ENCODE measurements at places on chromosomes 7 and 10.

- DNase-seq = no peak
These were observed 149.3 kb downstream of the POU6F2 start for GRCh38 chr7:39127058-39127457.

DNA sequence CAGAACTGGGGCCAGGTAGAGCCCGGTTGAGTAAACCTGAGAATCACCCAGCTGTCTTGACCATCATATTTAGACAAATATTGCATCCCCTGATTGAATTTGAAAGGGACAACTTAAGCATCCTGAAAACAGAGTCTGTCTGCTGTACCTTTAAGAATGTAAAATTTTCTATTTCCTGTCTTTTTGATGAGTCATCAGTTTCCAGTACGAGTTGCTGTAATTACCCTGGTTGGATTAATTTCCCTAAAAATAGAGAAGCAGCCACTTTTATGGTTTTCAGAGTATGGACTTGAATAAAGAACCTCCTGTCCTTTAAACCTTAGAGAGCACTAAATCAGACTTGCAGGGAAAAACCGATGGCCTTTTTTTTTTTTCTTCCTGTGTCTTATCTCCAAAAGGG is 164.6 kb upstream of the SH2B2 start:
- DNase-seq = peak; percentile 77

DNA sequence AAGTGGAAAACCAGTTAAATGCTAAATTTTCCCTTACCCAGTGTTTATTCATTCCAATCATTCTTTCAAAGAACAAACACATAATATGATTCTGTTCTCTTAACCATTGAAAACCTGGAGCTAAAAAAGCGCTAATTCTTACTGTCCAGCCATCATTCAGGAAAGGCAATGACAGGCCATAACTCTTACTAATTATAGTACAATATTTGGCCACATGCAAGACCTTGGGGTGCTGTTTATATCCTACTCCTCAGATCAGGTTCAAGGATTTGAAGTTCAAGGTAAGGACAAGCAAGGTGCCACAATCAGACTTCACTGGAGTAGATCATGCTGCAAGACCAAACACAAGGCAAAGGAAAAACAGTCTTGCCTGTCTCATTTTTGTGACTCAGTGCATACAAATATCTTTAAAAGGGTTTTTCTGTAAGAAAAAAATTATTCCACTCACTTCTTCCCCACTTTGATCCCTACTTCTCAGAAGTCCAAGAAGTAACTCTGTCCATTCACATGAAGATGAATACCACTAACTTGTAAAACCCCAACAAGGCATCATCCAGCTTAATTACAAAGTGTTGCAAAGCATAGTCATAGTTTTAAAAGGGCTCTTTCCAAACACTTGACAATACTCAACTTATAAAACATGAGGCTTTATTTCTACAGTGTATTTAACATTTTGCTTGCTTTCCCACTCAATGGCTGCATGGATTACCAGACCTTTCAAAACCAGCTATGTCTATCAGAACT is 153.0 kb downstream of the DOCK4 start:
- no peak for DNase-seq

DNA sequence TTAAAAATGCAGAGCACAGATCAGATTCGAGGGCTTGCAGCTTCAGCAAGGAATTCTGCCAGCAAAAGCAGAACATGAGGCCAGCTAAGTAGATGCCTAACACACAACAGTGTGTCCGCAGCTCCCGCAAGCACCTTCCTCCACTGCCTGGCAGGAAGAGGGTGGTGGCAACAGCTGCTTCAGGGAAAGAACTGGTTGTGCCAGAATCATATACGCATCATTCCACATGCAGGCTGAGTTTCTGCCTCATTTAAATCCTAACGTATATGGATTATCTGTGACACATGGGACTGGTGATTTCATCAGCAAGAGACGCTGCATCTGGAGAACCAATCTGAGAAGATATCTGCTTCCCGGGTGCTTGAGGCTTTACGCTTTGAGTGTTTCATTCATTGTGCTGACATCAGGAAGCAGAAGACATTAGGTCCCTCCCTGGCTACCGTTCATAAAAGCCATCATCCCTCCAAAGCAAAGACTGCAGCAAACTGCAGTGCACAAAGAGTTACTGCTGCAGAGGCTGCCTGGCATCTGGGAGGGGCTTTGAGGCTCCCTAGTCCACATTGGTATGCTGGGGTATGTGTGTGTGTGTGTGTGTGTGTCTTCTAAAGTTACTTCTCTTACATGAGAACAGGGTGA is 78.8 kb downstream of the FAM13C start:
- no peak for DNase-seq

DNA sequence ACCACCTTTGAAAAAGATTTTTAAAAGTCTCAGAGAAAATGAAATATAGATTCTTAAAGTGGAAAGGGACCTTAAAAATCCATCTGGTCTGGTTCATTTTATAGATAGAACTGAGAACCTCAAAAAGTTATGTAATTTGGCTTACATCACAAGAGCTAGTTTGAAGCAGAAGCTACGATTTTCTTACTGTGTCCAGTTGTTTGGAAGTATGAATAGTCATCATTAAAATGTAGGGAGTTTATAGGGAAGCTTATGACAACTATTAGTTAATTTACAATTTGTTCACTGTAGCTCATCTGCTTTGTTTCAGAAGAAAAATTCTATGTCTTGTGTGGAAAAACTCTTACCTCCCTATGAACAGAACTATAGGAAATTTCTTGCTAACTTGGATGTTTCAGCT is 26.9 kb downstream of the ZEB1 start:
- no peak for DNase-seq

GRCh38 chr7:17078298-17078697 is 196.5 kb upstream of the AGR3 start:
- no peak for DNase-seq

DNA sequence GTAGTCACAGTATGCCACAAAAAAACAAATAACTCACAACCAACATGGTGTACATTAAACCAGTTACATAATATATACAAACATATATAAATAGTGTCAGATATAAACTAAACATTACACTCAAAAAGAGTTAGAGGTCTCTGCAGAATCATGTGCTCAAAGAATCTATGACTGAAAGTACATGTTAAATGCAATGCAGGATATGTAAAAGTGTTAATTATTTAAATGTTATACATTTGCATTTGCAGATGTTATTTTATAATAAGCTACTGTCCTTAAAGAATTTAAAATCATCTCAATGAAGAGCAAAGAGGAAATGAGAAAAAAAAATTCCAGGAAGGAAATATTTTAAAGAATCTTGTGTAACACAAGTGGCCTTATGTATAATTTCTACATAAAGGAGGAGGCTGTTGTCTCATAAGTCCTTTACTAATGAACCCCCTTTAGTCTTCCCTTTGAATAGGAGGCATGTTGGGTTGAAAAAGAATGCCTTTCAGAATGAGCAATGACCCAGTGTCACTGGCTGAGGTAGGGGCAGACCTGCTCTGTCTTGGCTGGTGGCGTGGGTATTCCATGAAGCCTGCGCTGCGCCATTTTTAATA is 148.9 kb downstream of the ITGA8 start:
- DNase-seq = no peak

- DNase-seq = no peak
These were observed 28.4 kb downstream of the DAGLB start for GRCh38 chr7:6419310-6419773.

- DNase-seq = no peak
These were observed 23.1 kb downstream of the PAPOLB start for GRCh38 chr7:4838626-4839334.

DNA sequence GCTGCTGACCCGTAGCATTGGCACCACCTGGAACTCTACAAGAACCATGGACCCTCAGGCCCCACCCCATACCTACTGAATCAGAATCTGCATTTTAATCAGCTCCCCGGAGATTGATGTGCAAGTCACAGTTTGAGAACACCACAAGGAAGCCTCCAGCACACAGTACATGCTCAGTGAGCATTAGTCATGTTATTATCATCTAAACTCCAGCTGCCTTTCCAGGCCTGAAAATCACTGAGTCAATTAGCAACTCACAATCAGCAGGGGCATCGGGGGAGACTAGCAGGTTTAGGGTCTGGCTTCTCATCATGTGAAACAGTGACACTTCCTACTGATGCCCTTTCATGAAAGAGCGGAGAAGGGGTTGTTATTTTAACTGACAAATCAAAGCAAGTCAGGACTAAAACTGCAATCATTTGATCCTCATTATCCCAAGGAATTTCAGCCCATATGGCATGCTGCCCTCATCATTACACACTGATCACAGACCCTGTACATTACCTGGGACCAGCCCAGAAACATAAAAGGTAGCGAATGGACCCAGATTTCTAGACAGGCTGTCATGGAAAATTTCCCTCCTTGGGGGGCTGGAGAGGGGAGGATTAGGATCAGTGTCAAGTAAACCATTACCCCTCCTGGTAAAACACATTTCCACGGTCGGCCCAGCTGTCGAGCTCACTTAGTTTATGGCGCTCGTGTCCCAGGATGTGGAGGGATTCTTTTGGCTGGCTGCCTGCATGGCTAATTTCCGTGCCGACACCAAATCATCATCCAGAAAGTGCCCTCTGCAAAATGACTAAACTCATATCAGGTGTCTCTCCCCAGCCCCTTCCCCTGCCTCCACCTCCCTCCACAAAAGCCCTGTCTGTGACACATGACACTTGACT is 122.8 kb downstream of the PRLHR start:
- no peak for DNase-seq

- no peak for DNase-seq
These were observed 75.1 kb upstream of the DDC start for GRCh38 chr7:50640256-50640655.

- no peak for DNase-seq
These were observed 183.0 kb upstream of the ANK3 start for GRCh38 chr10:60572511-60573194.

DNA sequence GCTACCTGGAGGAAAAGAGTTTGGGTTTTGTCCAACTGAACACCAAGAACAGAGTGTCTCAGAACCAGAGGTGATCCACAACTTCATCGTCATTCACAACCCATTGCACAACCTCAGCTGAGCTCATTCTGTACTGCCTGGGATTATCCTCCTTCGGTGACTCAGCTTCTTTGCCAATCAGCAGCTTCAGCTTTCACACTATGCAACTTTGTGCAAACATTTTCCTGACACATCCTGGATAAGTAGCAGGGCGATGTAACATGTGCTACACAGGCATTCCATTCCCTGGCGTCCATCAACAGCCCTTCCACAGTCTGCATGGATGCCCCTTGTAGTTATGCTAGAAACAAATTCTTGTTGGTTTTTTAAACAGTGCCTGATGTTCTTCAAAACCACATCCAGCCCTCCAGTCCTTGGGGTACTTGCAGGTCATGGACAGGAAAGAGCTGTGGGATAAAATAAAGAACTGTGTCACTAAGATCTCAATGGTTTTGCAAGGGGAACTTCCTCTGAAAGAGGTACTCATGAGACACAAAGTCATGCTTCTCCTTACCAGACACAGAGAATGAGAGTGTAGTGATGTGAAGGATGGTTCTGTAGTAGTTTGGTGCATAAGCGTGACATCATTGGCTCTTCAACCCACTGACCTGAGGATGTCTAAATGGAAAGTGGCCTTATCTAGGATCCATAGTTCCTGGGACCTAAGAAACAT is 478.5 kb downstream of the KIF20B start:
- DNase-seq = no peak

DNA sequence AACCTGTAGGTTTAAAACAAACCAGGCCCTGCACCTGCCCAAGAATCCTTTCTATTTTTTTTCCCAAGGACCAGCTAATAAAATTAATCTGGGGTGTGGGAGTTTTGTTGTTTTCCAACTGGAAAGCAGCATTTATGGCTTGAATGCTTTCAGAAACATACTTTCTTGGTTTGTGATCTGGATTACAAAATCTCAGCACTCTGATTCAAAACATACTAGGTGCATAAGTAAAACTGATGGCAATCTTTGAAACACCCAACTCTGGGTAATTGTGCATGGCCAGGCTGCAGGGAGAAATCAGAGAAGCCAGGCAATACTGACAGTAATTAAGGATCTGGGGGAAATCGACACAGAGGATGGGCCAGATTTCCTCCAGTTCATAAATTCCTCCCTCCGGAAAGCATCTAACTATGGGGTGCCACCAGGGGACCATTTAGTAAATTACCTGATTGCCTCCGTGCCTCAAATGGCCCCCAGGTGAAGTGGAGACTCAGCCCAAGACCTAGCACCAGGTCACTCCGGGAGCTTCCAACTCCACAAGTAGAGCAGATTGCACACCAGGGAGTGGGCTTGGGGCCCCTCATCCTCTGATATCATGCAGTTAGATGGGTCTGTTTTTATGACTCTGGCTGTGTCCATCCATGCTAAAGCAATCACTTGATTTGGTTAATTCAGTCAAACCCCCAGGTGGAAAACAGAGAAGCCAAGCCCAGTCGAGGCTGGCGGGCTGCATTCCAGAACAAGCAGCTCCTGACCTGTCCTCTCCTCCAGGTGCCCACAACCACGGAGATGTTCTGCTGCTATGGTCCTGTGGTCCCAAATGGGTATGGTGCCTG is 15.2 kb upstream of the C10orf53 start:
- DNase-seq = no peak

- no peak for DNase-seq
These were observed 136.6 kb downstream of the CHN2 start for GRCh38 chr7:29331163-29331562.

DNA sequence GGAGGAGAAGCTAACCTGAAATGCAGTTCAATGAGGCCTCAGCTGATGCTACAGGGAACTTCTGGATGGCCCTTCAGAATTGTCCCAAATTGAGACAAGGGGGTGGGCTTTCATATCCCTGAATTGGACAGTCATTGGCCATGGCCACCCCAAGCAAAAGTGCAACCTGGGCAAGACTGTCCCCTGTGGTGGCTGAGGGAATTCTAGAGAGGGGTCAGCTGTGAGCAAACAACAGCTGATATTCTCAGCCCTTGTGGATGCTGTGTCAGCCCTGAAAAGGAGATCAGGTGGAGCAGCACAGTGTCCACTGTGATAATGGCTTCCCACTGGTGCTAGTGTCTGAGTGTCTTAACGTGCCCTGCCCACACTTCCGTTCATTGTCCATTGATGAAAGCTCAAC is 76.6 kb downstream of the SLC16A9 start:
- no peak for DNase-seq

- no peak for DNase-seq
These were observed 175.3 kb upstream of the TARP start for GRCh38 chr7:38448584-38449234.

DNA sequence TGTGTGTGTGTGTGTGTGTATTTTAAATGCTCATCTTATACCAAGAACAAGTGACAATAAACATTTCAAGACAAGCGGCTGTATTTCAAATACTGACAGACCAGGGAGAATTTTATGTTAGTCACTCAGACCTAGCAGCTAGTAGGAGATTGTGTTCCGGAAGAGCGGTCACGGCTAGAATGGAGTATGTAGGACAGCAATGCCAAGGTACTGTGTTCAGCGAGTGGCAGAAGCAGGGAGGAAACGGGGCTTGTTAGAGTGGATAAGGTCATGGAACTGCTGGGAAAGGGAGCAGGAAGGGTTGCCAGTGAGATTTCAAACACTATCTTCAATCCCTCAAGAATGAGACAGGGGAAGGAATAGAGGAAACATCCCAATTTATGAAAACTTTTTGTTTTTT is 260.5 kb upstream of the PITRM1 start:
- DNase-seq = no peak

GRCh38 chr10:114825513-114826253 is 4.1 kb downstream of the FHIP2A start:
- DNase-seq = no peak

All from KBM-7 (cell line).